NCI-H82 (cell line): ENCODE measurements at places on chromosomes 6 and 20.

- DNase-seq: peak; percentile 46
Observed at GRCh38 chr6:13025893-13026499, 302.3 kb downstream of the TBC1D7 start.

DNA sequence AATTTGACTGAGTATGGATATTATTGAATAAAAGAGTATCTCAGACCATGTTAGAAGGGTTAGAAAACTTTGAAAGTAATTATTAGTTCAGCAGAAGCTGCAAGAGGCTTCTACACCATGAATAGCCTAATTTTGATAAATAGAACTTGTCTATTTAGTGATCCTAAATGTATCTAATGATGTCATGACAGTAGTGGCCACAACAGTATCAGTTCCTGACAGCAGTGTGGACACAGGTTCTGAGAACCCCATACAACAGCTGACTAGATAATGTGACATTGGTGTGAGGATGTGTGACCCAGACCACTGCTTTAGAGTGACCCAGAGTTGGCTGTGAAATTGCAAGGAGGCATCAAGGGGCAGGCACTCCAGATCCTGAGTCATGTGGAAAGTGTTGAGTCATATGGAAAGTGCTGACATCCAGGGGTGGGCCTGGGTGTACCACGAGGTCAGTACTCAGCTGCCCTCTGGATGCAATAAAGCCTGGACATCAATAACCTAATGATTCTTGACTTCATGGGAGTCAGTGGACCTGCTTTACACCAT lies 754.7 kb downstream of the DHX35 start:
- DNase-seq: no peak

DNA sequence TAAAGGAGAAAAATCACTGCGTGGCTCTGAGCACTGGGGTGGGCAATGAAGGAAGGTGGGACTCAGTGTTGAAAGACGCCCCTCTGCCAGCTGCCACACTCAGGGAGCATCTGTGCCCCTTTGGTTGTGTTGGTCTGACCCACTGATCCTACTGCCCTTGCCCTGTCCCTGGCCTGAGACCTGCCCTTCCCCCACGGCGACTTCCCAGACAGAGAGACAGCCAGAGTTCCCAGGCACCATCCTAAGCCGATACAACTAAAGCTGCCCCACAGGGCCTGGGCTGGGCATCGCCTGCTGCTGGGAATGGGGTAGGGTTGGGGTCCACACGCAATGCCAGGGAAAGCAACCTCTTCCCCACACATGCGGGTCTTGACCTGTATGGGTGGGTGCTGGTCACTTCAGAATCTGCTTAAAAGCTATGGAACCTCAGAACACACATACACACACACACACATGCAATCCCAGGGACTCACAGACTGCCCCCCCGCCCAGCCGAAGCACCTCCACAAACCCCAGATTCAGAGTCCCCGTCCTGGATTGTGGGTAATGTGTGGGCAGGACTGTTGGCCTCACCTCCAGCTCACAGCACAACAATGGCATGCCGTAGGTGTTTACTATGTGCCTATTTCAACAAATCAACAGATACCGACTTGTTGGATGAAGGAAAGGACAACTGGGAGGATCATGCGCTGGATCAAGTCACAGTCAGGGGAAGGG lies 10.9 kb upstream of the SPDEF start:
- DNase-seq: no peak

DNA sequence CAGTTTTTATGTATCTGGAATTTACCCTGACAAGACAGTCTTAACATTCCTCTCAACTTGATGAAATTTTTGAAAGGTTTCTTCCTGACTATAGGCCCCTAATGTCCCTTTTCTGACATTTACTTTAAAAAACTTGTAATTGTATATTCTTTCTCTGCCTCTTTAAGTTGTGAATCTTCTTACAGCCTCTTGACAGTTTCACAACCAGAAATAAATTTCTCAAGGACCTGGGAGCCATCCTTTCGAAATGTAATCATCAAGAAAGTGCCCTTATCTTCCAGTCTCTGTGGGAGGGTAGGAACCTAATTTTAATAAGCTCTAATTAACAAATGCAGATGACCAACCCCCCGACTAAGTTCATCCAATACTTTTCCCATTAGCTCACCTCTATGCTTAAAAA lies 403.6 kb upstream of the GJE1 start:
- DNase-seq: no peak

GRCh38 chr6:28900577-28901256 lies 23.1 kb downstream of the TRIM27 start:
- DNase-seq: no peak

DNA sequence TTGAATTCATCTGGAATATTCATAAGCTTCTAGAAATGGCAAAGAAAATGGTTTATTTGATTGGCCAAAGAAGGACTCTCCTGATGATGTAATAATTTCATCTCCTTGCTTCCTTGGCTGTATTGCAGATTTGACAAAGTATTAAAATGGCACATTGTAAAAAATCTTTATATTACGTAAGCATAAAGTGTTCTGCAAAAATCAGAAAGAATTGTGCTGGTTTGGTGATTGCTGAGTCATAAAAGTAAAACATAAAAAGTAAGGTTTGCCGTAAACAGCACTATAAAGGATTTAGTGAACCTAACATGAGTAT lies 255.9 kb upstream of the RREB1 start:
- DNase-seq: no peak

- DNase-seq: no peak
Observed at GRCh38 chr6:73728548-73729205, 32.7 kb downstream of the CD109 start.

GRCh38 chr20:48761023-48761785 lies 66.6 kb downstream of the PREX1 start:
- no peak for DNase-seq

- no peak for DNase-seq
Observed at GRCh38 chr20:24627291-24627690, 157.9 kb downstream of the SYNDIG1 start.

DNA sequence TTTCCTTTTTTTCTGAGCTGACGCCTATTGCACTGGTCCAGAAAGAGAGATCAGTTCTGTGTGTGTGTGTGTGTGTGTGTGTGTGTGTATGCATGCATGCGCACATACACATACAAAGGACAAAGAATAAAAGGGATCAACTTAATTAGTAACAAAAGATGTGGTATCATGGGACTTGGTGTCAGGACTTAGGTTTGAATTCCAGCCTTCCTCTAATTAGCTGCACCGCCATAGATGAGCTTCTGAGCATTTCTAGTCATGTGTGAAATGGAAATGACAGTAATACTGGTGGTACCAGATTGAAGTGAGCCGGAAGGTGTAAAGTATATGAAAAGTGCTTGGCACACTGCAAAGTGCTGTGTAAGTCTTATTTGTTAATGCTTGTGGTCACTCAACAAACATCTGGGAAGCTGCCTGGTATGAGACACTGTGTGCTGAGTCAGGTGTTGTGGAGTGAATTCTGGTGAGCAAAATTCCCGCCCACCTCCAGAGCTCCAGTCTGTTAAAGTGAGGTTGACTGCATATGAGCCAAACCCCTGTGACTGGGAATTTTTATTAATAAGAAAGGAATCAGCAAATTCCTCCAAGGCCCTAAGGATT lies 12.4 kb downstream of the DAAM2 start:
- no peak for DNase-seq

- DNase-seq: no peak
Observed at GRCh38 chr20:16583474-16583873, 10.2 kb upstream of the KIF16B start.
